ENCODE measurements at places on chromosomes 6 and 20. TPM values are rescaled to one million over a fixed set of nuclear protein-coding genes. Genes with fewer than 3 reads are reported as not detected.

TMEM217 gene
- 1.1 TPM for total RNA-seq

PCSK2 gene
- total RNA-seq = 61.2 TPM

STMND1 gene
- total RNA-seq = 0.43 TPM

DNA sequence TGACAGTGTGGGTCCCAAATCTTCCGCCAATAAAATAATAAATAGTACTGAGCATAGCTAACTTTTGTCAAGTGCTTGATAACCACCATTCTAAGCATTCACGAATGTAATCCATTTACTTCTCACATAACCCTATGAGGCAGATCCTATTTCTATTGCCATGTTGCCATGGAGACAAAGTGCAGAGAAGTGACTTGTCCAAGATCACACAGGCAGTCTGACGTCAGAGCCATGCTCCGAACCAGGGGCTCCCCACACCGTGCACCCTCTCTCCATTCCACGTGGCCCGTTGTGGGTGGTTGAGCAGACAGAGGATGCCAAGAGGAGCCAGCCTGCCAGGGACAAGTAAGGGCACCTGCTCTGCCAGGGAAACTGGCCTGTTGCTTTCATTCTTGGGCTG is 38.9 kb downstream of the CDH22 start:
- peaks cover 79% of the 10 kb centered on the region for H3K27me3 ChIP-seq
- H3K4me3 ChIP-seq = no peak overlapping the region
- no peaks in the 10 kb centered on the region for H3K36me3 ChIP-seq
- no peak for DNase-seq
- H3K27ac ChIP-seq = no peak overlapping the region
- peaks cover 17% of the 10 kb centered on the region for H3K4me1 ChIP-seq

GRCh38 chr6:130018744-130019325 is 454 bp downstream of the L3MBTL3 start:
- peak overlapping the region; percentile 98 for H3K27ac ChIP-seq
- H3K27me3 ChIP-seq = no peaks in the 10 kb centered on the region
- peak overlapping the region; percentile 98 for H3K4me3 ChIP-seq
- no peaks in the 10 kb centered on the region for H3K4me1 ChIP-seq
- DNase-seq = peak; percentile 68
- H3K36me3 ChIP-seq = no peaks in the 10 kb centered on the region

DNA sequence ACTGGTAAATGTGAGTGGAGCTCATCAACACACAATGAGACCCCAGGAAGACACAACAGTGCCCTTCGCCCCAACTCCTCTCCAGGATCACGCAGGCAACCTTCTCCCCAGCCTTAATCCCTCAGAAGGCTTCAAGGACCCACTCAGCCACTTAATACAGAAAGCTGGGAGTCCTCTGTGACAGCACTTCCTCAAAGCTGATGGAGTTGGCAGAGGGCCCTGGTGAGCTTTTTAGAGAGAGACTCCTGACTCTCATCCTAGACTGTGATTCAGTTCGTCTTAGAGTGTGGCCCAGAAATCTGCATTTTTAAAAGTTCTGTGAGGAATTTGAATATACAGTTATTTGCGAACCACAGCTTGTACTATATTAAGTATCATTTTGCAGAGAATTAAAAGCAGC is 187.7 kb downstream of the UST start:
- DNase-seq = no peak
- H3K4me3 ChIP-seq = no peak overlapping the region
- no peaks in the 10 kb centered on the region for H3K36me3 ChIP-seq
- H3K27me3 ChIP-seq = no peaks in the 10 kb centered on the region
- peaks cover 3% of the 10 kb centered on the region for H3K4me1 ChIP-seq

- H3K4me1 ChIP-seq = no peaks in the 10 kb centered on the region
- peaks cover 10% of the 10 kb centered on the region for H3K36me3 ChIP-seq
- H3K4me3 ChIP-seq = no peak overlapping the region
These were observed 34.1 kb downstream of the ERMARD start for GRCh38 chr6:169785566-169785965.

Data from type B pancreatic cell (in vitro differentiated cells).